ENCODE measurements at places on chromosomes 13 and 19.

- no peak for DNase-seq
These were observed 167.1 kb downstream of the LMO7 start for GRCh38 chr13:75803164-75803611.

- DNase-seq, result no peak
These were observed 2.9 kb upstream of the MED4 start for GRCh38 chr13:48097793-48098192.

DNA sequence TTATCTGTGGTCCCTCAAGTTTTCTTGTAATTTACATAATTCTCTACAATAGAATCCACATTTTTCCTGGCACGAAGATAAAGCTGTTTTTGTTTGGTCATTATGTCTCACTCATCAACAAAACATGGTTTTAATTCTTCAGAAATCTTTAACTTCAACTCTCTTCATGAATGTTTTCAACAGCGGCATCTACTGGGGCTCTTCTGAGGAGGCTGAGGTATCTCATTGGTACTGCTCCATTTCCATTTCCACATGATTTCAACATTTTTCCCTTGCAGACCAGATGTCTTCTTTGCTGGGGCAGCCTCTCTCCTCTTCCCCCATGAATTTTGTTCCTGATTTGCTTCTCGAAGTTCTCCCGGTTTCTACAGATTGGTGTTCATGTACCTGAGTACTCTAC, 5.8 kb upstream of the KBTBD7 start:
- DNase-seq, result no peak

DNA sequence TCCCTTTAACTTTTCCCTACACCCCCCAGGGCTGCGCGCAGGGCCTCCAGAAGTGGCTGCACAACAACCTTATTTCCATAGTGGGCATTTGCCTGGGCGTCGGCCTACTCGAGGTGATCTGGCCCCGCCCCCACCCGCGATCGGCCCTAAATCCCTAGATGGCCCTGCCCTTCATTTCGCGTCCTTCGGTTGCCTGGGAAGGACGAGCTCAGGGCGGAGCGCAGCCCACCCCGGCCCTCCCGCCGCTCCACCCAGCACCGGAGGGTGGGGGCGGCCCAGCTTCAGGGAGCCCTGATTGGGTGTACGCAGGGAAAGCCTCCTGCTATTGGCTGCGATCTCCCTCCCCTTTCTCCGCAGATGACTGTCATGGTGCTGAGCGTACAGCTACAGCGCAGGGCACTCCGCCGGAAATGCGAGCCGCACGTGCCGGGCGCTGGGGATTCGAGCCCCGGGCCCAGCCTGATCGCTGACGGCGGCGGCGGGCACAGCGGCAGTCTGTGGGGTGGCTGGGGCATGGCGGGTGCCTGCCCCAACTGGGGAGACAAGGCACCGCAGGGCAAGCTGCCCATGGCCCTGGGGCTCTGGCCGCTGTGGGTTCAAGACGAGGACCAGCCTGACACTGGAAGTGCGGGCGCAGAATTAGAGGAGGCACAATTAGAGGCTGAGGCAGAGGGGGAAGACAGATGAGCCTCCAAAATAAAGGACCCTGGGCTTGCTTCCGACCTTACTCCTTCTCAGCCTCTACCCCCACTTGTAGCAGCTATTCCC, 4.3 kb downstream of the CD37 start:
- DNase-seq, result peak; percentile 96

GRCh38 chr19:8242211-8242821, 33.1 kb downstream of the CERS4 start:
- DNase-seq, result no peak

DNA sequence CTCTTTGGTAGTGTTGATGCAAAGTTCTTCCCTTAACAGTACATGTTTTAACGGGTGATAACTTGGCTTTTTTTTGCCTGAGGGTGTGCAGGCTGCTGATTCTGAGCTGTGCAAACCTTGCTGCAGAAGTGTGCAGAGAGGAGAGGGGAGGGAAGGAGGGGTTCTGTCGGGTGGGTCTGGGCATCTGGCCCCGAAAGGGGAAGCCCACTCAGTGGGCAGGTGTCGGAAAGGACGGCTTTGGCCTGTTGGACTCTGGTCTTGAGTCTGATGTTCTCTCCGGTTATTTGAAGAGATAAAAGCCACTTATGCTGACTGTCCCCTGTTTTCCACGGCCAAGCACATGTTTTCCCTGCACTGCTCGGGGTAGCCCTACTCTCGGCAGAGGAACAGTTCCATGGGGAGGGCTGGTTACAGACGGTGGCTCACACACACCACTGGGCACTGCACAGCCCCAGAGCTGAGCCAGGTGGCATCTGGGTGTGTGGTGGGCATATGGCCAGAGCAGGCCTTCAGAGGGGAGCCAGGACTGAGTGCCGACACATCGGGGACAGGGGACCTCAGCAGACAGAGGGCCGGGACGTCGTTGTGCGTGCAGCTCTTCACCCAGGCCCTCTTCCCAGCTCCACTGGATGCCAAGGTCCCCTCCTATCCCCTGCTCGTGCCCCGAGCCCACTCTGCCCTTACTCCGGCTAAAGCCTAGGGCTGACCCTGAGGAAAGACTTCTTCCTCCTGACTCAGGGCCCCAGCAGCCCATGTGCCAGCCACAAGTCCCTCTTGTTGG, 93.2 kb downstream of the TEX29 start:
- no peak for DNase-seq

DNA sequence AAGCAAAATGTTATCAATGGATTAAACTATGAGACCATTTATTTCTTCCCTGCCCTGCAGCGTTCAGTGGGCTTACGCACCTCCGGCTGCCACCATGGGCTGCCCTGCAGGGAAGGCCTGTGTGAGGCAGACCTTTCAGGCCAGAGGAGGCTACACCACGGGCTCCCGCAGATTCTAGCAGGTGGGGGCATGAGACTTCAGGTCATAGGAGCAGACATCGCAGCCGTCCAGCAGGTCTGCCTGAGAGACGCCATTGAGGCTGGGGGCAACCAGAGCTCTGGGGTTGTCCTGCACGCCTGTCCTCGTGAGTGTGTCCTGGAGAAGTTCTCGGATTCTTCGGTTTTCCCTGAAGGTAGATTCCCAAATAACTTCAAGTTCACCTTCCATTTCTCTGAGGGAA, 9.4 kb upstream of the SLC7A9 start:
- DNase-seq, result no peak

GRCh38 chr13:79668201-79668752, 187.3 kb downstream of the NDFIP2 start:
- no peak for DNase-seq

DNA sequence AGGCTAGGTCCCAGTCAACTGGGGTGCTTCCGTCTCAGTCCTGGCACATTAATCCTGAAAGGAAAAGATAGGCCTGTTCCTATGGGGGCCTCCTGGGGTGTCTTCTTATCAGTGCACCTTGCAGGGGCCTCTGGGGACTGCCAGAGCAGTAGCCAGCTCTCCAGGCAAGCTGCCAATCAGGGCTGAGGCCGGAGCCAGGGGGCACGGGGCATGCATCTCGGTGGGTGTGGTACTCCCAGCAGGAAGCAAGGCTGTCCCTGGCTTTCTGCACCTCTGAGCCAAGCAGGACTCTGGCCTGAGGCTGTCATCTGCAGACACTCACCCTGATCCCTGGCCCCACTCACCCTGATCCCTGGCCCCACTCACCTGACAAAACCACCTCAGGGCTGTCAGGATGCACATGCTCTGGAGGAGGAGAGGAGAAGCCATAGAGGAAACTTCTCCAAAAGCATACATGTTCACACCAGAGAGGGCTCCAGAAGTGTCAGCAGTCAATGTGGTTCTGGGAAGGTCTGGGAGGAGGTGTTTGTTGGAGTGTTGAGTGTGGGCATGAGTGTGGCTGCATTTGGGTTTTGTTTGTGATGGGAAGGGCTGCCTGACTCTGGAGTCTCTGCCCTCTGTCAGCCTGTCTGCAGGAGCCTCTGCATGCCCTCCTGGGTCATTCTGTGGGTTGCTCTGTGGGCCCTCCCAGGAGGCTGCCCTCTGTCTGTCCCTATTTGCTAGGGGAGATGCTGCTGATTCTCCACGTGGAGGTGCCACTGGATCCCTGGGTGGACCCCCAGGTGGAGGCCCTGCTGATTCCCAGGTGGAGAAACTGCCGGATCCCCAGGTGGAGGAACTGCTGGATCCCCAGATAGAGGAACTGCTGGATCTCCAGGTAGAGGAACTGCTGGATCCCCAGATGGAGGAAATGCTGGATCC, 22.7 kb upstream of the KCTD15 start:
- DNase-seq, result no peak

- no peak for DNase-seq
These were observed 133.6 kb downstream of the KDM4B start for GRCh38 chr19:5102520-5102919.

GRCh38 chr19:46251416-46251815, 21.9 kb downstream of the IGFL1 start:
- DNase-seq, result no peak

DNA sequence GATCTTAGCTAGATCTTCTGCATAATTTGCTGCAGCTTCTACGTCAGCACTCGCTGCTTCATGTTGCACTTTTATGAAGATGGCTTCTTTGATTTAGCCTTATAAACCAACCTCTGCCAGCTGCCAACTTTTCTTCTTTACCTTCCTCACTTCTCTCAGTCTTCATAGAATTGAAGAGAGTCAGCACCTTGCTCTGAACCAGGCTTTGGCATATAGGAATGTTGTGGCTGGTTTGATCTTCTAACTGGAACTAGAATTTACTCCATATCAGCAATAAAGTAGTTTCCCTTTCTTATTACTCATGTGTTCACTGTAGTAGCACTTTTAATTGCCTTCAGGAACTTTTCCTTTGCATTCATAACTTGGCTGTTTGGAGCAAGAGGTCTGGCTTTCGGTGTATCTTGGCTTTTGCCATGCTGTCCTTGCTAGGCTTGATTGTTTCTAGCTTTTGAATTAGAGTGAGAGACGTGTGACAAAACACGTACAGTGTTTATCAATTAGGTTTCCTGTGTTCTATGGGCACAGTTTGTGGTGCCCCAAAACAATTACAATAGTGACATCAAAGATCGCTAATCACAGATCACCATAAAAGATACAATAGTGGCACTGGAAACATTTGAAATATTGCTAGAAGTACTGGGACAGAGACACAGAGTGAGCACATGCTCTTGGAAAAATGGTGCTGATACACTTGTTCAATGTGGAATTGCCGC, 50.7 kb downstream of the NDFIP2 start:
- no peak for DNase-seq

GRCh38 chr19:7363225-7363624, 14.5 kb downstream of the ARHGEF18 start:
- no peak for DNase-seq

DNA sequence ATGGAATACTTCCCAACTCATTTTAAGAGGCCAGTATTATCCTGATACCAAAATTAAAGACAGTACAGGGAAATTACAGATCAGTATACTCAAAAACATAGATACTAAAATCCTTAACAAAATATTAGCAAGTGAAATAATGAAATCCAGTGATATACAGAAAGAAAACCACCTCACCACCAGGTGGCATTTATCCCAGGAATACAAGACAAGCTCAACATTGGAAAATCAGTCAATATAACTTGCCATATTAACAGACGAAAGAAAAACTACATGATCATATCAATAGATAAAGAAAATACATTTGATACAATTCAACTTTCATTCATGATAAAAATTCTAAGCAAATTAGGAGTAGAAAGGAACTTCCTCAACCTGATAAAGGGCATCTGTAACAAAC, 6.7 kb upstream of the GNA15 start:
- no peak for DNase-seq

DNA sequence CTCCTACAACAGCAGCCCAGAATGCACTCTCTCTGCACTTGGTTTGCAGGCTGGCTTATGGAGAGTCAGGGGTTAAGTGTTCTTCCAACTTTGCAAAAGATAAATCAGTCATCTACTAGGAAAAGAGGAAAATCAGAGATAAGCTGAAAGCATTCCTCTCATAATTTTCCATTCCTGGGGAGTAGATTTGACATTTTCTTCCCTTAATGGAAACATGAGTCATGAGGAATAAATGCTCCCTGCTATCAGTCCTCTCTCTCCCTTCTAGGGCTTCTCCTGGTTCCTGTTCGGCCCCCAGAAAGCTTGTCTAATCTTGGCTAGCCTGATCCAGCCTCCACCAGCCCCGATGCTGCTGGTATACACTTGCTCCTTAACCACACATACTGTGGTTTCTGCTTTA, 28.4 kb upstream of the ENOX1 start:
- DNase-seq, result no peak

DNA sequence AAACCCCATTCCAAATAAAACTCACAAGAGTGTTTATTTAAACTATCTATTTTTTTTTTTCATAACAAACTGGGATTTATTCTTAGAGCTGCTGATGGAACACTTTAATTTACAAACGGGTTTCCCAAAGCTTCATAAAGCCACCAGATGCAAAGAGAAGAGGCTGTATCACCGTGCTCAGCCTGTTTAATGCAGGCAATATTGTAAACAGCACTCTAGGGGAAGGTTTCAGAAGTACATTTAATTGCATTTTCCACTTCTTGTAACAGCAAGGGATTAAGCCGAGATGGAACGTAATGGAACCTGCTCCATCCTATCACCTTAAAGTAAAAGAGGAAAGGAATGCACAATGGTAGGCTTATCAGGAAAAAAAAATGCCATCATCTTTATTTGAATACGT, 550.6 kb upstream of the ARGLU1 start:
- no peak for DNase-seq

GRCh38 chr19:46605356-46605821, 4.3 kb downstream of the CALM3 start:
- no peak for DNase-seq

DNA sequence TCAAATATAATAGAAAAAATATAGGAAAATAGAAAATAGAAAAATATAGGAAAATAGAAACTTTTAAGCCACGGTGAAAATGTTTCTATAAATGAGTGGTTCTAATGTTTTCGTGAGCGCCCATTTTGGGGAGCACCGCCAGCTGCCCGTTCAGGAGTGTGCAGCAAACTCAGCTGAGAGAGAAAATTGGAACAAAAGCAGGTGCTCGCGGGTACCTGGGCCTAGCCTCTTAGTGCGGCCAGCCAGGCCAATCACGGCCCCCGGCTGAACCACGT, 204 bp upstream of the PDX1 start:
- DNase-seq, result no peak

DNA sequence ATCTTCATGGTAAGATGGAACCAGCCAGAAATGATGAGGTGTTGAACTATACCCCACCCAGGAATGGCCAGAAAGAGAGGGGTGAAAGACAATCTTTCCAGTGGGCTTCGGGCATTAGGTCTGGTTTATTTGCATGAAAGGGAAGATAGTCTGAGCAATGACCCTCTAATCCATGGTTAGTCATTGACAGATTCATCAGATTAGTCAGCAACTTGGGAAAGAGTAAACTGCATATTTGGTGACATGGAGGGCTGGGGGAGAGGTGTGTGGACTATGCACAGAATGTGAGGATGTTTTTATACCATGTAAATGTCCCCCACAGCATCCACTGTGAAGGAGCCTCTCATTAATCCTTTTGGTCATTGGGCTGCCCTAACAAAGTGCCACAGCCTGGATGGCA, 30.1 kb upstream of the USP12 start:
- DNase-seq, result no peak

GRCh38 chr19:14603990-14604387, 21.1 kb downstream of the CLEC17A start:
- DNase-seq, result no peak

DNA sequence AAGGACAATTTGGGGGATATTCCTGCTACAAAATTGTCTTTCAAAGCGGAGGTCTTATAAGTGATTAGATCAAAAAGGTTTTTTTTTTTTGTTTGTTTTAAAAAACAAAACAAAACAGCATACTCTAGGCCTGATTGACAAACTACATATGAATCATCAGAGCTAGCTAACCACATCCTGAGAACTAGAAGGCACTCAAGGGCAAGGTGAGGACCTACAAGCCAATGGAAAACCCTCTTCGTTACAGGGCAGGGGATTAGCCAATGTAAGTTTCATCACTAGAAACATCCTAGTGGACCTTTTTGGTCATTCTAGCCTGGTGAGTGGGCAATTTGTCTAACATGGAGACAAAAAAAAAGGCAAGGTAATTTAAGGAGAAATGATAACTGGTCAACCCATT, 428.6 kb downstream of the RFC3 start:
- DNase-seq, result no peak
